Dorsolateral prefrontal cortex (tissue), 122 donors: ENCODE measurements at places on chromosomes 11 and 22. TPM values are rescaled to one million over a fixed set of nuclear protein-coding genes. Genes with fewer than 3 reads are reported as not detected.
A peak's percentile ranks its signal among the peaks of the same experiment; 100 is the strongest.

DNA sequence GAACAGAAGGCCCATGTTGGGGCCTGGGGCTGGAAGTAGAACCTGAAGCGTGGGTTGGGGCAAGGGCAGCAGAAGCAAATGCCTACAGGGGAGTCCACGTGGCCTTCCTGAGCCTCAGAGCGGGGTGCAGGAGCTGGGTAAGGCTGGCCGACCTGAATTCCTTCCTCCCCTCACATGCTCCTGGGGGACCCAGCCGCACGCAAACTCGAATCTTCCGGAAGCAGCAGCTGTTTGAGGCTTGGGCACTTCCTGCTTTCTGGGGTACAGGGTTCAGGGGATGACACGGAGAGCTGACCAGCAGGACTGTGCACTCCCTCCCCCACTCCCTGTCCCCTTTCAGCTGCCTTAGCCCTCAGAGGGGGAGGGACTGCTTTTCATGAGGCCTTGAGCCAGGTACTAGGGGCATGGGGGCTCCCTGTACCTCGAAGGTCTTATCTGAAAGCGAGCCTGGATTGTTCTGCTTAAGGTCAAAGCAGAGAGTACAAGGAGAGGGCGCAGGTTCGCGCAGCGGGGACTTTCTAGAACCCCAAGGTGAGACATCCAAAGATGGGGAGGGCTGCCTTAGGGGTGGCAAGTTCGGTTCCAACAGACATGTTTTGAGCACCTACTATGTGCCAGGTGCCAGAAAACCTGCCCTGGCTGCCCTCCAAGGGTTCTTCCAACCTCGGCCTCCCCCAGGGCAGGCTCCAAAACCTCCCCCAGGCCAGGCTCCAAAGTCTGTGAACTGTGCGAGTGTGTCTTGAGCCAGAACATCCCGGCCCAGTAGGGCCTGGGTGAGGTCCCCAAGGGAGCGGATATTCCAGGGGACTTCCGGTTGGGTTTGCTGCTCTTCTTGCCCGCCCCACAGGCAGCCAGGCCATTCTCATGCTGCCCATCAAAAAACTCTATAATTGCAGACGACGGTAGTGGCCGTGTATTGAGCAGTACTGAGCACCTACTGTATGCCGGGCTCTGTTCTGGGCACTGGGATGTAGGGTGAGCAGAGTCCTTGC is 1.7 kb downstream of the NCF4 start:
- no peak for DNase-seq

DNA sequence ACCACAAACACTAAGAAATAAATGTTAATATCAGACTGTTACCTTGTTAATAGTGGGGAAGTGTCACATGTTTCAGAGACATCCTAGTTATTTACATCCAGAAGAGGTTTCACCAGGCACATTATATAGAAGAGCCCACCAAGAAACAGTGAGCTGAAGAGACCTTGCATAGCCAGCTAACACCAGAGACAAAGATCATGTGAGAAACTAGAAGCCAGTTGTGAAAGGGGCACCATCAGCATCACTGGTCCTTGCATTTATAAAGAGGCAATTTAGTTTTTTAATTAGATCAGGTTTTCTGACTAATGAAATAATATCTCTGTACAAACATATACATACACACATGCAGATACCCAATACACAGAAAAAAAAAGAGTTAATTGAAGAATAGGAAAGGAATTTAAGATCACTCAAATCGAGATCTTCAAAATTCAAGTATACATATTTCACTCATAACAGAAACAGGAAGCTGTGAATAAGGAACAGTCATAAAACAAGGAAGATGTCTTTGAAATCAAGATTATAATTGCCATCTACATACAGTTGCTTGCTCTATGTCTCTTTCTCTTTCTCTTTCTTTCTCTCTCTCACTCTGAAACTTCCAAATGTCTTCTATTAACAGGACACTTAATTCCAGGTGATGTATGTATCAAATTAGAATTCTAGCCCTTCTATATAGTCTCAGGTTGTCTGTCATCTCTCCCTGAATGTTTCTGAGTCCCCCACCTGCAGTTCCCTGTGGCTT is 348.7 kb downstream of the ETS1 start:
- DNase-seq, result no peak

Gene CLCF1
- not detected for total RNA-seq

- peak; percentile 55 for DNase-seq
Measured at GRCh38 chr22:32204856-32205722, at the start of gene RFPL2. Gene RFPL2 (minus strand): TSS chr22:32205073. CDS start chr22:32202451, 2,622 bp downstream.

Gene SLC5A1
- total RNA-seq, result not detected

DNA sequence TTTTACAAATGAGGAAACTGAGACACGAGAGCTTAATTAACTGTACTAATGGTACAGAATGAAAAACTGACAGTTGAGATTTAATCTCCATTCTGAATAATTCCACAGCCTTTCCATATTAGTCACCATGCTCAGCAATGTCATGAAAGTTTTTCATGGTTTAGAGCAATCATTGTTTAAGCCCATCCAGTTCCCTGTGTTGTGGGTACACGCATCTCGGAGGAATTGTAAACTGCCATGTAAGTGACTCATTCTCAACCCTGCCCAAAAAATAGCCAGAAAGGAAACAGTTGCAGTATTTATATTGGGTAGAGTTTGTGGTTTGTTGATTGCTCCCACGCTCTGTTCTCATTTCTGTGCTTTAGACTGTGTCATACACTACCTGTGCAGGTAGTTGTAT is 1790.8 kb downstream of the LRRC4C start:
- DNase-seq, result no peak

Gene MUC6
- total RNA-seq, result not detected

DNA sequence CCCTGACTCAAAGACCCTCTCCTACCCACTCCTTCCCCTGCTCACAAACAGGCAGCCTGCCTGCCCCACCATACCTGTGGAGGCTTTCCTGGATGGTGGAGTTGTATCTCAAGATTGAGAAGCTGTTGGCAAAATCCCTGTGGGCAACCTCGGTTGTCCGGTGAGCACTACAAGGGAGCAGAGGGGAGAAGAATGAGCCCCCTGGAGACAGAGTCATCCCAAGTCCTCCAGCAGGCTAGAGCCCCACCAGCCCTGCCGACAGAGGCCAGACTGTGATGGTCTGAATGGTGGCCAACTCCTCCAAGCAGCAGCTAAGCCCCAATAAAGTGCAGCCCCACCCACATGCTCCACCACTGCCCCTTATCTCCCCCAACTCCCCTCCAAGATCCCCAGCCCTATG is 17.5 kb downstream of the TMPRSS13 start:
- no peak for DNase-seq

Gene ZNF215
- 3.8 TPM for total RNA-seq

- DNase-seq, result peak; percentile 11
Measured at GRCh38 chr22:26066534-26066933, 102.7 kb upstream of the SEZ6L start.

Gene MUC5AC
- total RNA-seq, result not detected

Gene PRDM10
- total RNA-seq, result 20.1 TPM

Gene APOA1
- 0.69 TPM for total RNA-seq

- no peak for DNase-seq
Measured at GRCh38 chr11:15594607-15595006, 479.9 kb downstream of the INSC start.

Gene SCGB1A1
- total RNA-seq, result not detected

Gene CHCHD10
- 240 TPM for total RNA-seq

Gene C22orf15
- not detected for total RNA-seq

GRCh38 chr22:30246814-30247376 is 336 bp upstream of the LIF start:
- no peak for DNase-seq

Gene TMEM151A
- 76.1 TPM for total RNA-seq

- peak; percentile 7 for DNase-seq
Measured at GRCh38 chr11:92224407-92225124, at the start of gene FAT3. Gene FAT3 (plus strand): TSS chr11:92224818. CDS start chr11:92352113, 127,295 bp downstream.

Gene GSTP1
- 196 TPM for total RNA-seq

GRCh38 chr22:44413211-44413610 is 84.8 kb downstream of the RTL6 start:
- no peak for DNase-seq

GRCh38 chr11:10490398-10491241 is 35.6 kb downstream of the AMPD3 start:
- DNase-seq, result peak; percentile 68

DNA sequence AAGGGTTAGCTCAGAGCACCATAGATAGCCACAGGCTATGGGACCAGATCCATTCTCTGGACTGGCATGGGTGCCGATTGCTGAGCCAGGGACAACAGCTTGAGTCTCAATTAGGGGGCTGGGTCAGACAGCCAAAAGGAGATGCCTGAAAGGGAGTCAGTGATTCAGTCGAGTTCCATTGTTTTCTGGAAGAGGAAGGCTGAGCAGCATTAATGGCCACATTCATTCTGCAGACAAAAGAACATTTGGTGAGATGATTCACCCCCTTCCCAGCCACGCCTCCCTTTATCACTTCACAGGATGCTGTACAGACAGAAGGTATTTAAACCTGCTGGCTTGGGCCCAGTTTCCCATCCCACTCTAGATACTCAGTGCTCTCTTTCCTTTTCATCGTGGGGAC is 131.9 kb downstream of the ADAMTS15 start:
- DNase-seq, result peak; percentile 50

- DNase-seq, result no peak
Measured at GRCh38 chr22:21673534-21674321, 7.9 kb downstream of the PPIL2 start.

Gene MED17
- 35.8 TPM for total RNA-seq

Gene DNAJC24
- total RNA-seq, result 24.0 TPM
